ENCODE measurements at places on chromosomes 16 and 17.

- no peak for DNase-seq
Observed at GRCh38 chr16:54955757-54956156, 25.1 kb downstream of the IRX5 start.

DNA sequence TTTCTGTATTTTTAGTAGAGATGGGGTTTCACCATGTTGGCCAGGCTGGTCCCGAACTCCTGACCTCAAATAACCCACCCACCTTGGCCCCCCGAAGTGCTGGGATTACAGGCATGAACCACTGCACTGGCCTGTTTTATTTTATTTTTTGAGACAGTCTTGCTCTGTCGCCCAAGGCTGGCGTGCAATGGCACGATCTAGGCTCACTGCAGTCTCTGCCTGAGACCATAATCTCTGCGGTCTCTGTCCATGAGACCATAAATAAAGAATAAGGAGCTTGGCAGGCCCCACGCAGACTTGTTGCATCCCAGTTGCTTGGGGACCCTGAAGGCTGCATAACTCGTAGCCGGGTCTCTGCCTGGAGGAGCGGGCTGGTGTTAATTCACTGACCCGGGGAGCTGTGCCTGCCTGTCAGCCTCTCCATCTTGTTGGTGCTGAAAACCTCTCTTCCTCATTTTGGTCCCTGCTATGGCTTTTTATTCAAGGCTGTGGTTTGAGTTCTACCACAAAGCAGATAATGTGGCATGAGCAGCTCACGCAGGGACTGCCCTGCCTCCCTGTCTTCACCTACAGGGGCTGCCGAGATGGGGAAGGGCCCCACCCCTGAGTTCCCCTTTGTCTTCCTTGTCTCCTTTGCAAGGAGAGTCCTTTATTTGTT is 82.1 kb downstream of the MSI2 start:
- DNase-seq = no peak

DNA sequence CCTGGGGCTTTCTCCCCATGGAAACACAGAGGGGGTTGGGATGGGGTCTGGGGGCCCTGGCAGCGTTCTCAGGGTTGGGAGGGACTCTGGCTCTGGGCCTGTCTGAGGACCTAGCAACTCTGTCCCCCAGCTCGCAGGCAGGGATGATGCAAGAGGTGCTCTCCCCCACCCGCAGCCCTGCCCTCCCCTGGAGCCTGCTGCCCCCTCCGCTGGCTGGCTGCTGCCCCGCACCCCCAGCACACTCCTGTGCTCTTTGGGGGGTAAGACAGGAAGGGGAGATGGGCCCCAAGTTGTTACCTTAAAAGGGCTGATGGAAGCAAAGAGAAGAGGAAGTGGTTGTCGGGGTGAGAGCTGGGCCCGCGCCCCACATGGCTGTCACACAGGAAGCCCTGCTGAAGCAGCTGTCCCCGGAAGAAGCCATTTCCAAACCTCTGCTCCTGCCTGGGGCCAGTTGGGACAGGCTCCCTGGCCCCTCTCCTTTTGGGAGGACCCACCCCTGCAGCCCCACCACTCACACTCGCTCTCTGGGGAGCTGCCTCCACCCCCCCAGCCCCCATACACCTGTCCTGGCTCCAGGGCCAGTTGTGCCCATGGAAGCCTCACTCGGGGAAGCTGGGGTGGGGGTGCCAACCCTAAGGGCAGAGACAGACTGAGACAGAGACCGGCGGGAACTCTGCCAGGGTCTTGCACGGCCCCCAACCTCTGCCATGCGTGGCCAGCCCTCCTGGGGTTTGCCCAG is 2.5 kb downstream of the CORO1A start:
- peak; percentile 74 for DNase-seq

GRCh38 chr17:32882029-32882428 is 5.1 kb upstream of the MYO1D start:
- DNase-seq = no peak

- DNase-seq = no peak
Observed at GRCh38 chr17:18374216-18374615, 3.4 kb upstream of the EVPLL start.

DNA sequence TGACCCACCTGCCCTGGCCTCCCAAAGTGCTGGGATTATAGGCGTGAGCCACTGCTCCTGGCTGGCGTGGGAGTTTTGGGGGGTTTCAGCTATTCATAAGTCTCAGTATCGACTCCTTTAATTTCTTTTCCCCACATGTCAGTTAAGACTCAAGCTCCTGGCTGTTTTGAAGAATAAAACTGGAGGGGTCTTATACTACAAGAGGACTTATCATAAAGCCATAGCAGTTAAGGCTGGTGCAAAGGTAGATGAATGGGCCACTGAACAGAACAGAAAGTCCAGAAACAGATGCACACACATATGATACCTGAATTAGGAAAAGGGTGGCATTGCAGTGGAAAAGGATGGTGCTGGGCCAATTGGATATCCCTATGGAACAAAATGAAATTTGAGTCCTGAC is 47.4 kb downstream of the TBX4 start:
- no peak for DNase-seq
